Kidney glomerular epithelial cell (primary cell): ENCODE measurements at places on chromosomes 6 and 20.

GRCh38 chr20:15122613-15123012 lies 785.2 kb upstream of the FLRT3 start:
- no peak for DNase-seq

DNA sequence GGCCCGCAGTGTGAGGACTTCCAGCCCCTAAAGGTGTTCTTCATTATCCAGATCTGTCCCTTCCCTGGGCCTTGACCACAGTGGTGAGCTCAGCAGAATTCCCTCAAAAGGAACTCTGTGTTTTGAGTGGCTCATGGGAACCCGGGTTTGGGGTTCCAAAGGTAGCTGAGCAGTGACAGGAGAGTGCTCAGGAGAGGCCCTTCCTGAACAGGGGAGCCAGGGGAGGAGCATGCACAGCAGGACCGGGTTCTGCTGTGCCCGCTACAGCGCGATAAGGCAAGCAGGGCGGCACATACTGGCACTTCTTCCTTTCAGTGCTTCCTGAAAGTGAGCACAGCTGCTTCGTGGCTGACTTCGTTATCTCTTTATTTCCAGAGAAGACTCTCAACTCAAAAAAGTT lies 88.3 kb downstream of the SSR1 start:
- no peak for DNase-seq

GRCh38 chr6:89611666-89612065 lies 26.9 kb downstream of the LYRM2 start:
- DNase-seq, result peak; percentile 35

DNA sequence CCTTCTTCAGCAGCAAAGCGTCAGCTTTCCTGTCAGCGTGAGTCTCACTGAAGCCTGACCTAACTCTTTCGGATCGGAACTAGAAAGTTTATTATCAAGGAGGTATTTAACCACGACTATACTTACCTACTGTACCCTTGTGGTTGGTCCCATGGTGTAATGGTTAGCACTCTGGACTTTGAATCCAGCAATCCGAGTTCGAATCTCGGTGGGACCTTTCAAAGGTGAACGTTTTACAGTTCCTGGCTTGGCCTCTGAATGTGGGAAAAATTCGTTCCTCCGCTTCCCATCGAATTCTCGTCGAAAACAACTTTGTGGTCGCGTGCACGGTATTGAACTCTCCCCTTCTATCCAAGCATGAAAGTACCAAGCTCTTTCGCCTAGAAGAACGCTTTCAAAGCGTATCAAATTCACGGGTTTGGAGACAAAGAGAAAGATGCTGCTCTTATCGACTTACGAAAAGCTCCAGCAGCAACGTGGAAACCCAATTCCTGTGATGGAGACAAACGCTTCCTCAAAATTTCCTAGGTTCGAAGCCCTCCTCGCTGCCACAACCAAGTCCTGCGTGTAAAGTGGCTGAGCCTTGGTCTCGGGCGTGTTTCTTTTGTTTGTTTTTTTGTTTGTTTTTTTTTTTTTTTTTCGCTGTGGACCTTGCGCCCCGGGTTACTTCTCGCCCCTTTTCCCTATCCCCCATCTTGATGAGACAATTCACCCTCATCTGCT lies 63.7 kb downstream of the GPX5 start:
- peak; percentile 95 for DNase-seq
